ENCODE measurements at places on chromosomes 12 and 14.

DNA sequence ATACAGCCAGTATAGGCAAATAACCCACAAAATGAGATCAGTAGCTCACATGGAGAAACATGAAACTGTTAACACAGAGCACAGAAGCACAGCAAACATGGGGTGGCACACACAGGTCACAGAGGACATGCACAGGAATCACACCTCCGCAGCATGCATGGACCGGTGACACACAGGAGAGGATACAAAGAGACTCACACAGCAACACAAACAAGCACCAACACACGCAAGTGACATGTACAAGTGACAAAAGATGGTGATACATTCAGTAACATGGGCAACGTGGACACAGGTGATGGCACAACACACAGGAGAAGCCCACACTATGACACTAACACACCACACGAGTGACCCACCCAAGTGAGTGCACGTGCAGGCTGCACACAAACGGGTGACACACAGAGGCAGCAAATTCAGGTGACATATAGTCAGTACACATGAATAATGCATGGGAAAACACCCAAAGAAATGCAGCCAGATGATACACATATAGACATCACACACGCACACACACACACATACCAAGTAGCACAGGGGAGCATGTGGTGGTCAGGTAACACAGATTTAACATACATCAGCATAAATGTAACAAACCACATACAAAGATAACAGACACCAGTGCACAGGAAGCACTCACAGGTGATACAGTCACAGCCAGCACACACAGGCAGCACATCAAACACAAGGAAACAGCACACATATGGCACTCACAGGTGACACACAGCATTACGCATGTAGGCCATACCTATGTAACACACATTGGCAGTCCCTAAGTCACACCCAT, 216.0 kb upstream of the SFSWAP start:
- no peak for DNase-seq

GRCh38 chr14:56891226-56891625, 80.9 kb upstream of the OTX2 start:
- DNase-seq, result no peak

- no peak for DNase-seq
Measured at GRCh38 chr12:52142431-52142830, 49.4 kb downstream of the KRT80 start.

- no peak for DNase-seq
Measured at GRCh38 chr12:29492891-29493290, 4.6 kb downstream of the OVCH1 start.
